Lung (tissue), 17 donors: ENCODE measurements at places on chromosomes 7 and 10. TPM values are rescaled to one million over a fixed set of nuclear protein-coding genes. Genes with fewer than 3 reads are reported as not detected.

DNA sequence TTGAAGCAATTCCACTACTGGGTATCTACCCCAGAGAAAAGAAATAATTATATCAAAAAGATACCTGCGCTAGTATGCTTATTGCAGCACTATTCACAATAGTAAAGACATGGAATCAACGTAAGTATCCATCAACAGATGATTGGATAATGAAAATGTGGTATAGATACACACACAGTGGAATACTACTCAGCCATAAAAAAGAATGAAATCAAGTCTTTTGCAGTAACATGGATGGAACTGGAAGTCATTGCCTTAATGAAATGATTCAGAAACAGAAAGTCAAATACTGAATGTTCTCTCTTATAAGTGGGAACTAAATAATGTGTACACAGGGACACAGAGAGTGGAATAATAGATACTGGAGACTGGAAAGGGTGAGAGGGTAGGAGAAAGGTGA lies 7.4 kb upstream of the SLC35B4 start:
- DNase-seq = no peak

DMBT1 gene
- 22.0 TPM for total RNA-seq

- DNase-seq = no peak
Measured at GRCh38 chr7:139658908-139659675, 118.7 kb downstream of the HIPK2 start.

- no peak for DNase-seq
Measured at GRCh38 chr7:28865601-28866144, 92.5 kb downstream of the TRIL start.

DNA sequence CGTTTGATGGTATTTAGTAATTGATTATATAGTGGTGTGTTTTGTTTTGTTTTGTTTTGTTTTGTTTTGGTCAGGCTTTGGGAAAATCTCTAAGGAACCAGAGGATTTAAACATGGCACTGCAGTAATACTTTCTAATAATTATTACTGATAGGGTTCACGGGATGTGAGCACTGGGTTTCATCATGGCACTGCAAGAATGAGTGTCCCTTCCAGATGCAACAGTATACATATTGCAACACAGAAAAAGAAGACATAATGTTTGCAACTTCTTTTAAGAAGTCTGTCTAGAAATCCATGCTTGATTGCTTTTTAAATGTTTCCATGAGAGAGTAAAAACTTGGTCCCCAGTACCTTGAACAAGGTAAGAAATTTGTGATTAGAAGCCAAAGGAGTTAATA lies 2.2 kb upstream of the CDCA7L start:
- no peak for DNase-seq

- DNase-seq = no peak
Measured at GRCh38 chr7:132135746-132136385, 440.4 kb downstream of the PLXNA4 start.

SRRM3 gene
- 0.83 TPM for total RNA-seq

- no peak for DNase-seq
Measured at GRCh38 chr10:77563638-77564270, 73.9 kb downstream of the KCNMA1 start.

DNA sequence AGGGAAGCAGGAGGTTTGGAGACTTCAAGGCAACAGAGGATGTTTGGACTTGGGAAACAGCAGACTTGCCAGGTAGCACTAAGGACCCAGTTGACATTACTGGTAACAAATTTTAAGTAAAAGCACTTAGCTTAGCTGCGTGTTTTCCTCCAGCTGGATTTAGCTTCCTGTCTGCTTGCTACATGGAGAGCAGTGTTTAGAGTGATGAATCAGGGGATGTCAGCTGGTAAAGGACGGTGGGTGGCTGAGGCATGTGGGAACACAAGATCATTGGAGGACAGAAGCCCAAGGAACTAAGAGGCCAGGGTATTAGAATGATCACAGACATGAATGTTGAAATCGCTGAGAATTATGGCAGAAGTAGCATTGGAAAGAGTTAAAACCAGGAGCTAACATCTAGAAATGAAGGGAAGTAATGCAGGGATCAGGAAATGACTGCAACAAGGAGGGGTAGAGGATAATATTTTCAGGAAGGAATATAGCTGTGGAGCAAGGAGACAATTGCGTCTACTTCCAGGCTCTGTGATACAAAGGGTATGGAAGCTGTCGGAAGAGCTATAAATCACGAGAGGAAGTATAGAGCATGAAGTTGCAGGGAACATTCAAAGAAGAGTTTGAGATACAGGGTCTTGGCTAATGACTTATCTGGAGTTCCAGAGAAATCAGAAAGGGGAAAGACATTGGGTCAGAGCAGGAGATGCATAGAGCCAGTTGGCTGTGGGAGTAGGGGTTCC lies 34.4 kb downstream of the CALD1 start:
- DNase-seq = peak; percentile 62

GRCh38 chr10:28938745-28939144 lies 261.4 kb downstream of the BAMBI start:
- peak; percentile 60 for DNase-seq

GRCh38 chr7:133003052-133003910 lies 78.6 kb downstream of the CHCHD3 start:
- no peak for DNase-seq

ASAH2 gene
- total RNA-seq = 3.7 TPM
